Pulmonary artery endothelial cell (primary cell): ENCODE measurements at places on chromosomes 12 and 14. TPM values are rescaled to one million over a fixed set of nuclear protein-coding genes. Genes with fewer than 3 reads are reported as not detected.

The KRT6B gene
- 0.07 and 0.18 TPM in 2 replicates for total RNA-seq

The RNASE7 gene
- not detected in 2 replicates for total RNA-seq

The TEX52 gene
- total RNA-seq, result not detected in 2 replicates

The ARHGAP9 gene
- total RNA-seq, result under 0.01 TPM in 1 of 2 replicates, not detected in the other

The TAS2R50 gene
- 1.1 and 1.6 TPM in 2 replicates for total RNA-seq

The INSM2 gene
- total RNA-seq, result not detected in 2 replicates

The TRIM9 gene
- total RNA-seq, result 0.04 and 0.07 TPM in 2 replicates

The MED6 gene
- 25.3 and 32.0 TPM in 2 replicates for total RNA-seq

The PPP2R5E gene
- 13.4 and 18.3 TPM in 2 replicates for total RNA-seq

The C12orf60 gene
- 0.79 and 1.5 TPM in 2 replicates for total RNA-seq

The VCPKMT gene
- 3.7 and 5.4 TPM in 2 replicates for total RNA-seq

The RD3L gene
- total RNA-seq, result not detected in 2 replicates

The INTS13 gene
- total RNA-seq, result 40.4 and 55.3 TPM in 2 replicates

The GPR65 gene
- 0.07 TPM in 2 replicates for total RNA-seq

The BEST3 gene
- total RNA-seq, result 0.04 and 0.07 TPM in 2 replicates

The LRRC9 gene
- total RNA-seq, result not detected in 2 replicates

The CD163 gene
- total RNA-seq, result not detected in 2 replicates

The MSRB3 gene
- 42.1 and 42.4 TPM in 2 replicates for total RNA-seq

The STRAP gene
- 99.8 and 113 TPM in 2 replicates for total RNA-seq

The TMEM121 gene
- total RNA-seq, result 8.4 and 15.6 TPM in 2 replicates

The JAG2 gene
- total RNA-seq, result 46.9 and 49.9 TPM in 2 replicates

The MDGA2 gene
- total RNA-seq, result 0.18 TPM in 1 of 2 replicates, not detected in the other

The CLEC4C gene
- total RNA-seq, result not detected in 2 replicates

The AKAP5 gene
- 0.53 and 0.63 TPM in 2 replicates for total RNA-seq

The SIRT4 gene
- total RNA-seq, result 1.1 and 1.4 TPM in 2 replicates

The ANP32D gene
- 0.11 TPM in 1 of 2 replicates, not detected in the other for total RNA-seq

The ZNF84 gene
- 18.7 and 21.4 TPM in 2 replicates for total RNA-seq

The PRPH gene
- total RNA-seq, result 0.26 and 0.53 TPM in 2 replicates

The GSC gene
- not detected in 2 replicates for total RNA-seq

The FIGNL2 gene
- total RNA-seq, result 0.18 and 0.53 TPM in 2 replicates

The PA2G4 gene
- 240 and 266 TPM in 2 replicates for total RNA-seq
